Activated naive CD8-positive, alpha-beta T cell treated with anti-CD3 and anti-CD28 coated beads, Interleukin-2, amount 50 U/mL, for 16 hours (primary cell): ENCODE measurements at places on chromosomes 7 and 10.

GRCh38 chr7:43139137-43139536, 26.7 kb downstream of the HECW1 start:
- no peak for DNase-seq

DNA sequence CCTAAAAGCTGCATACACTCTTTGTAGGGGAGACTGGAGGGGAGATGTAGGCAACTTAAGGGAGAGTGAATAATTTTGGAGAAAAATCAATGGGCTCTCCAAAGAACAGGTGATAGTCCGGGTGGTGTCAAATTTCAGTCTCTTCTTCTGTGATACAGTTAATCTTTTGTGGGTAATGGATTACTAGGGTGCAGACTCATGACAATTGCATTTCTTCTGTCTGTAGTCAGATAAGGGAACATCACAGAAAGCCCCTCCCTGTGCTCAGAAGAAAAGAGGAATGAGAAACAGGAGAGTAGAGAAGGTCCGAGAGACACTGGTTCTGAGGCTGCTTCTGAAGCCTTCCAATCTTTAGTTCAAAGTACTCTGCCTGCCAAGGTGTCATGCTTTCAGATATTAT, 1140.7 kb upstream of the LRRN3 start:
- DNase-seq = no peak

GRCh38 chr7:37218956-37219355, 229.7 kb downstream of the ELMO1 start:
- no peak for DNase-seq

DNA sequence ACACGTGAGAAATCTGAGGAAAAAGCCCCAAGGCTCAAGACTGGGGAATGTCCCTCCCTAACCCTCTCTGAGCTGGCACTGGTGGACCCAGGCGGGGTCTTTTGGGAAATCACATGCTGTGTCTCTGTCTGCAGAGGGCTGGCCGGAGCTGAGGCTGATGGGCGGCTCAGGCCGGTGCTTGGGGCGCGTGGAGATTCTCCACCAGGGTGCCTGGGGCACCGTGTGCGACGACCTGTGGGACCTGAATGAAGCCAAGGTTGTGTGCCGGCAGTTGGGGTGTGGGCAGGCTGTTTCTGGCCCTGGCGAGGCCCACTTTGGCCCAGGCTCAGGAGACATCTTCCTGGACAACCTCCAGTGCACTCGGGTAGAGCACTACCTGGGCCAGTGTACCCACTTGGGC, 65.7 kb downstream of the CUZD1 start:
- DNase-seq = no peak

DNA sequence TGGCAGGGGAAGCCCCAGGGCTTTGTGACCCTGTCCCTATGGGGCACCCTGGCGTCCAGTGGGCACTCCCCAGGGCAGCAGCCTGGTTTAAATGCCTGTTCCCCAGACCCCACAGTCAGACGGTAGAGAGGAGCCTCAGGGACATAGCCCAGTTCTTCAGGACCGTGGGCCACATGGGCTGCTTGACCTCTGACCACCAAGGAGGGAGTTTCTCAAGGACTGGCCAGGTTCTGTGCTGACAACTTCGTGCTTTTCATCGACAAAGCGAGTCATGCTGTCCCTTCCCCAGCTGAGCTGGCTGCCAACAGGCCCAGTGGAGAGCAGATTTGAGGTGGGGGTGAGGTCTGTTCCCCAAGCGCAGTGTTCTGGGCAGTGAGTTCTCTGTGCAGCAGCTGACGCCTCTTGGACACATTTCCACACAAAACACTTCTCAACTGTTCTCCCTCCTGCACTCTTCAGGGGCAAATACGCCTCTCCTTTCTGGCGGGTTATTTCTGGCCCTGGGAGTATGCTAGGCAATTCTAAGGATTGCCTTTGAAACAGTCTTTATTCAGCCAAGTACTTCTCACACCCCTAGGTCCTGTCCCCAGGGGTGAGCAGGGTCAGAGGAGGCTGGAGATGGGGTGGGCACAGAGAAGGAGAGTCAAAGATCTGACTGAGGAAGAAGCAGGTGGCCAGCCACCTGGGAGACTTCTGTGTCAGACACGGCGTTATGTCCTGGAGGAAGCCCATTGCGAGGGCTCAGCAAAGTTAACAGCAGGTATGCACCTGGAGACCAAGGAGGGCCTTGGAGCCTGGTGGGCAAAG, 57.3 kb upstream of the CAMK2B start:
- no peak for DNase-seq

DNA sequence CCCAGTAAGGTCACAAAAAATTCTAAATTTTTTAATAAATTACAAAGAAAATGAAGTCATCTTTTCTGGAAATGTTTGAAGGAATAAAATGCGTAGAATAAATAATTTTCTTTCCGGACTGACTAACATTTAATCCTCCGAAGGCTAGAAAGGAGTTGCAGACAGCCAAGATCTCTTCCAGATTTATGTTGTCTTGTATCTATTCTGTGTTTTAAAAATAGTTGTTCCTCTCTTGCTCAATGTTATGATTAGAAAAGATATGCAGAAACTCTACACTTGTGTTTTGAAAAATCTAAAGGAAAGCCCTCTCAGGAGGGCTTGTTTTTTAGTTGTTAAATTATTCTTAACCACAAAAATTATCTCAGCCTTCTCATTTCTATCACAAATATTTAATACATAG, 70.7 kb downstream of the MACC1 start:
- DNase-seq = no peak

DNA sequence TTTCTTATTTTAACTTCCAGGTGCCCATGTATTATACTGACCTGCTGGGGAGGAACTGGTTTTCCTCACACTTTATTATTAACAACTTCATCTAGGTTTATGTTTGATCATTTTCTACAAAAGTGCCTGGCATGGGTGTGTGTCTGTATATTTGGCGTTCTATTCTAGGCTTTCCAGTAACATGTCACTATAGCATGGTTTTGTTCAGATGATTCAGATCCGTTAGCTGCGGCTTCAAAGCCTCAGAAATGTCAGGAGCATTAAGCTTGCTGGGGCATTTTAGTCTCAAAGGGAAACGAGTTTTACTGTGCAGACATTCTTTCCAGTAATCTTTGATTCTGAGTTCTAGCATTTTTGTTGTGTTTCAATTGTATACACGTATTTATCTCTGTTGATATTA, 2.3 kb downstream of the INPP5A start:
- no peak for DNase-seq

DNA sequence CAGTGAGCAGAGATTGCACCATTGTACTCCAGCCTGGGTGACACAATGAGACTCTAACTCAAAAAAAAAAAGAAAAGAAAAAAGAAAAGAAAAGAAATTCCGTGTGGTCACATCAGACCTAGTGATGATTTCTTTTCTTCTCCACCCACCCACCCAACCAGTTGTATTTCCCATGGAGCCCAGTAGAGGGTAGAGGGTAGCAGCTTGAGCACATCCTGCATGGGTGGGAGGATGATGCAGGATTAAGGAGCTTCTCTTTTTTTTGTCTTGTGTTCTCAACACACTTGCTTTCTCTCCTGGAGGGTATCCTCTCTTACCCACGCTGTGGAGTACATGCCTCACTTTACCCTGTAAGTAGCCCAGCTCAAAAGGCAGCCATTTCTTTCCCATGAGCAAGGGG, 118.6 kb upstream of the CARD11 start:
- no peak for DNase-seq

DNA sequence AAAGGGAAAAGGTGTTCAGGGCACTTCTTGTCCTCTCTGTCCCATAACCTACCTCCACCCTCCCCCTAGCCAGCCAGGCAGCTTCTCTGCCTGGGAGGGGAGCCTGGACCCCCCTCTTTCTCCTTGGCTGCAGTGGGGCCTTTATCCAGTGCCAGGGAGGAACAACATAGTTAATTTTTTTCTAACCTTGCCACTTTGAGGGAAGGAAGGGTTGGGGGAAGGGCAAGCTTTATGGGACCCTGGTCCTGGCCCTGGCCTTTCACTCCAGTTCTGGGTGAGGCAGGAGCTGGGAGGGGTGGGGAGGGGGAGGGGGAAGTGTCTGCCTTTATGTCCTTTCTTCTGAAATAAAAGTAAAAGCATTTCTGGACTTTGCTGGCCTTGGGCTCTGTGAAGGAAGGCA, 4.5 kb downstream of the VGF start:
- no peak for DNase-seq

- DNase-seq = no peak
Observed at GRCh38 chr7:141387521-141388217, 163.5 kb upstream of the AGK start.
